ENCODE measurements at places on chromosomes 3 and 15.

DNA sequence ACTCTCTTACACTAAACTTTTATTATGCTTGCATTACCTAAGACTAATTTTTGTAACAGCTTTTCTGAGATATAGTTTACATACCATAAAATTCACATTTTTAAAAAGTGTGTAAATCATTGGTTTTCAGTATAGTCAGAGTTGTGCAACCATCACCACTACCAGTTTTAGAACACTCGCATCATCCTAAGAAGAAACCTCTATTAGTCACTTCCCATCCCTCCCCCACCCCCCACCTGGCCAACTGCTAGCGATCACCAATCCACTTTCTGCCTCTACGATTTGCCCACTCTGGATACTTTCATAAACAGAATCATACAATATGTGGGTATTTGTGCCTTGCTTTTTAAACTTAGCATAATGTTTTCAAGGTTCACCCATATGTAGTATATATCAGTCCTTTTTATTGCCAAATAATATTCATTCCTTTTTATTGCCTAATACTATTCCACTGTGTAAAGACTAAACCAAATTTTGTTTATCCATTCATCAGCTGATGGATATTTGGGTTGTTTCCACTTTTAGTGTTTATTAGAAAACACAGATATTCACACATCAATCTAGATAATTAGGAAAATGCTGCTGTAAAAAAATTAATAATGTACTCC is 23.0 kb downstream of the UBP1 start:
- DNase-seq = no peak

- DNase-seq = no peak
Measured at GRCh38 chr3:71703797-71704196, 21.4 kb downstream of the EIF4E3 start.

- DNase-seq = no peak
Measured at GRCh38 chr15:44532689-44533088, 4.3 kb upstream of the EIF3J start.

DNA sequence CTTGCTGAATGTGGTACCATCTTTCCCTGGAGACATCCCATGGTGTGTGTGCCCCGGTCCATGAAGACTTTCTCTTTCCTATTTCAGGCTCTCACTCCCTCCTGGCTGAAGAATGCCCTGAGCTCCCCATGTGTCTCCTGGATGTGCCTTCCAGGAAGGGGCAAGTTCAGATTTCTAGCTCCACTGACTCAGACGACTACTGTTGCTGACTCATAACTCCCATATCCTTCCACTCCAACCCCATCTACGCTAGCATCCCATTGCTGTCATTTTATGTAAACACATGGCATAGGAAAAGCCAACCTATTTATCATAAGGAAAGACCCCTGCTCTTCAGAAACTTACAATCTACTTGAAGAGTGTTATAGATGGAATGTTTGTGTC is 95.0 kb downstream of the ADCY5 start:
- no peak for DNase-seq

DNA sequence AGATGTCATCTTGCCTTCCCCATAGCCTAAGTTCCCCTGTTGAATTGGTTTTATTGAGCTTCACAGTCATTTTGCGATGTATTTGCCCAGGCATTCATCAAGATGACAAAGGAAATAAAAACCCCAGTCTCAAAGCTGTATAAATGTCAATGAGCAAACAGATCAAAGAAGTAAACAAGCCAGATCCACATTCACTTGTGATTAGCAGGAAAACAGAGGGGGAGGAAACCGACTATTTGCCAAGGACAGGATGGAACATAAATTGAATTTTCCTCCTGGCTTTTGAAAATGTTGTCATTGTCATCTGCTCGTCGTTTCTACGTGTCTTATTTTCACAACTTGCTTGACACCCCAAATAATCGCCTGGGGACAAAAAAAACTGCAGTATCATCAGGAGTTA is 83.5 kb downstream of the SV2B start:
- DNase-seq = no peak
